ENCODE measurements at places on chromosomes 12 and 14.

GRCh38 chr14:69968681-69969080 is 89.5 kb downstream of the SMOC1 start:
- DNase-seq = no peak

- no peak for DNase-seq
Observed at GRCh38 chr12:106249411-106250135, 1.8 kb upstream of the CKAP4 start.

DNA sequence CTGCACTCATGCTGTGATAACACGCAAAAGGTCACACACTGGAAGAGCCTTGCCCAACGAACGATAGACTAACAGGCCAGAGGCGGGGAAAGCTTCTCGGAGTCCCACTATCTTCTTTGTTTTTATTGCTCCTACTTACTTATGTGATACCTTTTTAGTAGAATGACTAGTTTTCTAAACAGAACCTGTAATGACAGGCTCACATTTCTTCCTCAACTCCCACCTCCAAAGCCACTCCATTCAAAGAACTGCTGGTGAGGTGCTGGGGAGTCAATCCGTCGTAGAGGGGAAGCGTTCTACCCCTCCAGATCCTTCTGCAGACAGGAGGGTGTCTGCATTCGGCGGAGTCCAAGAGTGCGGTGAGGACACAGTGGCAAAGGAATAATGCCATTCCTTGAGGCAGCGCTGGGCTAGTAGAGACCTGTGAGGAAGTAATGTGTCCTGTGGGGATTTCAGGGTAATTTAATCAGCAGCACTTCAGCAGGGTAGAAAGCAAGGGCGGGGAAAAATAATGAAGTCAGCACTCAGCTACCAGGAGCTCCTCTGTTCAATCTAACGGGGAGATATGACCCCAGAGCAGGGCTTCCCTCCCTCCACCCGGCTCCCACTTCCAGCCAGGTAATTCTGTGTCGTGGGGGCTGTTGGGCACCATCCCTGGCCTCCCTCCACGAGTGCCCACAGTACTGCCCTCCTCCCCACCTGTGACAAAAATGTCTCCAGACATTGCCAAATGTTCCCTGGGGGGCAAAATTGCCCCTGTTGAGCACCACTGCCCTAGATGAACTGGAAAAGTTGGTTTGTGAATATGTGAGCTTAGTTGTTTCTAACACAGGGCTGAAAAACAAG is 25.2 kb downstream of the SPRING1 start:
- no peak for DNase-seq

- DNase-seq = no peak
Observed at GRCh38 chr12:28164644-28165275, 25.5 kb upstream of the CCDC91 start.

GRCh38 chr12:41460906-41461305 is 272.8 kb downstream of the PDZRN4 start:
- no peak for DNase-seq
